NCI-H2081 (cell line): ENCODE measurements at places on chromosomes 1 and 21.
A peak's percentile ranks its signal among the peaks of the same experiment; 100 is the strongest.

DNA sequence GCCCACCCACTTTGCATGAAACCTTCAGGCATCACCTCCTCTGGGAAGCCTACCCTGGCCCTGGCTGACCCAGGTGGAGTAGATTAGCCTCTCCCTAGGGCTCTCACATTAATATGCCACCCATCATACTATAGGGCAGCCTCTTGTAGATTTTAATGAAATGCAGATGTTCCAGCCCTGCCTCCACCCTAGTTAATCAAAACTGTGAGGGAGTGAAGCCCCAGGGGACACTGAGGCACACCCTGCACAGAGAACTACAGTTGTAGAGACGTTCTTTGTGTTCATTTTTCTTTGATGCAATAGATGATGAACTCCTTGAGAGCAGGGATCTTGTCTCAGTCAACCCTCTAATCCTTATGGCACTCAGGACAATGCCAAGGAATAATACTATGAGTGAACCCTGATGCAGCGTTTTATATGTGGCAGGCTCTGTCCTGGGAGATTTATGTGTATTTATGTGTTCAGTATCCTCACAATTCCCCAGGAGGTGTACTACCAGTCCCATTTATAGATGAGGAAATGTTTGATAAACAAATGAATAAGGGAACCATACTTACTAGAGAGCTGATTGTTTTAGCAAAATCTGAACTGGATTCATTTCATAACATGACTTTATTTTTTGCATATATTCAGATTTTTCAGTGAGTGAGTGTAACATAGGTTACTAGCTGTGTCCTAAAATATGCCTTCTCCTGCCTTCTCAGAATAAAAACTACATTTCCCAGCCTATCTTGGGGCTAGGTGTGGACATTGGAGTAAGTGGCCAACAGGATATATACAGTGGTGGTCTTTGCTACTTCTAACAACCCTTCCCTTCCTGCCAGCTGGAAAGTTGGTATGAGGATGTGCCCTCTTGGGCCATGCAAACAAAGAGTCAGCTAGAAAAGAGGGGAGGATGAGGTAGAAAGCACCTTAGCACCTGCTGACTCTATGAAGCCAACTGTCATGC, 23.5 kb upstream of the PRELP start:
- no peak for DNase-seq

GRCh38 chr1:170254371-170254770, 108.6 kb downstream of the NTMT2 start:
- DNase-seq: no peak

DNA sequence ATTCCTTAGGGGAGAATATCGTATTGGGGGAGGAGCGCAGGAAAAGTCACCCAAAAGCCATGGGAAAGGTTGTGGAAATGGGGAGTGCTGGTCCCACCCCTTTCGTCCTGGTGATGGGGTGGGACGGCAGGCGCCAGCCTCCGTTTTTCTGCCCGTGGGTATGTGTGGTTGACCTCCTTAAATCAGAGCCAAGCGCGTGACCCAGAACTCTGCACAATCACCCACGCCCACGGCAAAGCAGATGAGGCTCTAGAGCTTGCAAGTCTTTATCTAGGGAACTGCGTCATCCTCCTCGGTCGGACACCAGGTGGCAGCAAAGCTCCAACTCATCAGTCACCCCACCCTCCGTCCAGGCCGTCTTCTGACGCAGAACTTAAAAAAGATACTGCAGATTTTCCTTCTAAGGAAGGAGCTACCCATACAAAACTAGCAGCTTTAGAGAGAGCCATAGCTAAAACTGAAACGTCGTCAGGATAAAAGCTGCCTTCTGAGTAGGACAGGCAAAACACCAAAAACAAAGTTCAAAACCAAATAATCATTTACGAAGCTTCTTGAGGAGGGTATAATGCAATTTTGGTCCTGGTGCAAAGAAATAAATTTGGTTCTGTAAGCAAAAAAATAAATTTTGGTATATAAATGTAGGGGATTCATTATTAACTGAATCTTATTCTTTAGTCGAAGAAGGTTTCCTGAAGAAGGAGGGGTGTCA, 62.0 kb downstream of the TBX19 start:
- DNase-seq: peak; percentile 88

- DNase-seq: no peak
Measured at GRCh38 chr1:186206048-186206570, 168.9 kb downstream of the TPR start.

DNA sequence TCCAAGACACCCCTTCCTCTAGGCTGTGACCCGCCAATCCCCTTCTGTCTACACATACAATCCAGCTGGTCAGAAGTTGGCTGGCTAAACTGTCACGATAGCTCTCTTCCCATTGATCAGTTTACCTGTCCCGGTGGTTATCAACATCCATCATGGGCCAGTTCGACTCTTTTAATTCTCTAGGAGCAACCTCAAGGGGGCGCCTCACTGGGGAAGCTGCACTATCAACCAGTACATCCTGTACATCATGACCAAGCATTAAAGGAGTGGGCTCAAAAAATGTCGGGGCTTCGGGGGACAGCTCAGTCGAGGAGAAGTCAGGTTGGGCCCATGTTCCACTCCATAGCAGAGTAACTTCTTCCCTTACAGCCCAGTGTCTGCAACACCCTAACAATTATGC, 53.2 kb upstream of the B3GALNT2 start:
- DNase-seq: no peak

GRCh38 chr21:16308269-16308668, 578.5 kb downstream of the USP25 start:
- DNase-seq: no peak

GRCh38 chr1:107748531-107748930, 216.4 kb downstream of the VAV3 start:
- no peak for DNase-seq

DNA sequence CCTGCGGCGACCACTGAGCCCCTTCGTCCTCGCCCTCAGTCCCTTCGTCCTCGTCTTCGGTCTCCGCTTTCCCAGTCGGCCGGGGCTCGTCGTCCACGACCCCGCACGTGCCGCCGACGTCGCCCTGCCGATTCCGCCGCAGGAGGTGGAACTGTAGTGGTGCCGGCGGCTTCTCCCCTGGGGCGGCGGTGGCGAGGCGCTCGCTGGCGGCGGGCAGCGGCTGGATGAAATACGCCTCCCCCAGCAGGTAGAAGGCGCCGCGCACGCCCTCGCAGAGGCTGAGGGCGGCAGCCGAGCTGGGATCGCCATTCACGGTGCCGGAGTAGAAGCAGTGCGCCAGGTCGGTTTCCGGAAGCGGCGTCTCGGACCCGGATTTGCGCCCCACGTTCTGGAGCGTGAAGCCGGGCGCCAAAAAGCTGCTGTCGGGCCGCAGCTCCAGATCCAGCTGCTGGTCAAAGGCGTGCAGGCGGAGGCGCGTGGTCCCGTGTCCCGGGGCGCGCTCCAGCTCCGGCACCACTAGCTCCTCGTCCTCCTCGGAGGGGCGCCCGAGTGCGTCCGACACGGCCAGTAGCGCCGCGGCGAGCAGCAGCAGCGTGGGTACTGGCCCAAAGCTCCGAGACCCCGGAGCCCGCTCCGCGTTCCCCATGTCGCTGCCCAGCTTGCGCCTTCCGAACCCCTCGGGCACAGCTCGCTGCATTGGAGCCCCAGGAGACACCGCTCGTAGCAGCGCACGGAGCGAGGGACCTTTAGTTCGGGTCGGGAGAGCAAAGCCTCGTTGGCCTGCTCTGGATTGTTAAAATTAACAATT, 747 bp downstream of the ADAMTS1 start:
- peak; percentile 1 for DNase-seq
